ENCODE measurements at places on chromosomes 2 and 18.

DNA sequence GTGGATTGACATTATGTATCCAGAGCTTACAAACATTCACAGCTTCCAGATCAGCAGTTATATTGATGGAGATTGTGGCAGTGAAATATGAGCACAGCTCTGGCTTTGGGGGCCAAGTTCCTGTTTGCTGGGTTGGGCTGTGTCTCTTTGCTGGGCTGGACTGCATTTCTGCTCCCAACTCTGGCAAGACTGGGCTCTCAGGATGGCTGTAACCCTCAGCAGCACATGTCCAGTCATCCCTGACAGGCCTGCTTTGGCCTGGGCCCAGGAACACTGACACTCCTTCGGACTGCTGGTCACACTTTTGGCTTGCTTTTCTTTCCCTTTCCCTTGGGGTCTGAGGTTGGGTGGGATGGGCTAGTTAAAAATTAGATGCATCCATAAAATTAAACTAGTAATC is 17.9 kb upstream of the VPS4B start:
- peak; percentile 54 for DNase-seq

DNA sequence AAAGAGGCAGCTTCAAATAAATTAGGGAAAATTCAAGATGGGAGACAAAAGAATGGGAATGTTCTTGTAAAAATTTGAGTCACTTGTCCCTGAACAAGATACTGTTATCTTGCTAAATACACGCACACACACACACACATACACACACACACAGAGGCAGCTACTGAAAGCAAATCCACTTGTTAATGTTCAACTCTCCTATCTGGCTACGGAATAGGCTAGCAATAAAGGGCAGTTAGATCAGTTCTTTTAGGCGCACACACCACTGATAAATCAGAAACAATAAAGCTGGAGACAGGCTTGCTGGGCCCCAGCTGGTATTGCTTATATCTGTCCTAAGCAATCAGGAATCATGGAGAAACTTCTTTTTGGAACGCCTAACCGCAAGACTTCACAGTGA is 461.6 kb downstream of the BCL11A start:
- DNase-seq = no peak

DNA sequence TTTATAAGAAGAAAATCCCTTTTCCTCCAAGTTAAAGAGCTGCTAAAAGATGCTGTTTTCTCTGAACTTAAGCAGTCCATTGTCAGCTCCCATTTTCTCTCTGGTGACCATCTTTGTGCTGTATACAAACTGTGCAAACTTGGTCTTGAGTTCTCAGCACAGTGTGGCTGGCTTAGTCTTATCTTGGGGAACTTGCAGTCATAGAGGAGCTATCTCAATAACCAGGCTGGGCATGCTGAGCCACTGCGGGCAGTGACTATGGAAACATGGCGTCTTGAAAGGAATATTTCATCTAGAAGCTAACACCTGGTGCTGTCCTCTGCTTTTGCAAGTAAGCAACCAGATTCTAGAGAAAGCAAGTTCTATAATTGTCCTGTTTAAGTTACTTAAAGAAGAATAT is 1334.4 kb upstream of the CELF4 start:
- no peak for DNase-seq

GRCh38 chr2:176562359-176563078 is 293.3 kb downstream of the MTX2 start:
- no peak for DNase-seq

DNA sequence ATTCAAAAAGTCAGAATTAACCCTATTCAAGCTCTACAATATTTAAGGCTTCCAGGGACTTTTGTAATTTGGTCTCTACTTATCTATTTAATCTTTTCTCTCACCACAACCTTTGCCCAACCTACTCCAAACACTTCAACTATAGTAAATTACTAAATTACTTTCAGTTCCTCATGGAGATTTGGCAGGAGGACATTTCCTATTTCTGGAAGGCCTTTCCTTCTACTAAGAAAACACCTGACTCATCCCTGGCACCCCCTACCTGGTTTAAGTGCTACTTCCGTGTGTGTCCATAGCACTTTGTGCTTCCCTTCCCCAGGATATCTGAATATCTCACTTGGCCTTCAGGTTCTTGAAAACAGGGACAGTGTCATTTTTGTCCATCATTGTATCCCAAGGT is 96.3 kb downstream of the UPP2 start:
- no peak for DNase-seq

DNA sequence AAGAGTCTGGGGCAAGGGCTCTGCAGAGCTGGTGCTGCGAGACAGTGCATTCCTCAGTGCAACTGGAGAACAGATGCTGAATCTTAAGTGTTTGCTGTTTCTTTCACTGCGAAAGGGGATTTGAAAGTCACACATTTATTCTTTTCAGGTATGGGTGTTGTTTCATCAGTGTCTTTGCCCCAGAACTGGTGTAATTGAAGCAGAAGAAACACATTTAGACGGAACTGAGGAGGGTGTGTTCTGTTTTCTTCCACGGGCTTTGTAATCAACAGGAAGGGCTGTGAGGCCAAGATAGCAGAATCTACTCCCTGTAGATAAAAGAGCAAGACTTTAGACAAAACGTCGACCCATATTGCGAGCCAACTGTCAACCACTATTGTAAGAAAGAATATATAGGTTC is 151.9 kb downstream of the EPHA4 start:
- DNase-seq = no peak

DNA sequence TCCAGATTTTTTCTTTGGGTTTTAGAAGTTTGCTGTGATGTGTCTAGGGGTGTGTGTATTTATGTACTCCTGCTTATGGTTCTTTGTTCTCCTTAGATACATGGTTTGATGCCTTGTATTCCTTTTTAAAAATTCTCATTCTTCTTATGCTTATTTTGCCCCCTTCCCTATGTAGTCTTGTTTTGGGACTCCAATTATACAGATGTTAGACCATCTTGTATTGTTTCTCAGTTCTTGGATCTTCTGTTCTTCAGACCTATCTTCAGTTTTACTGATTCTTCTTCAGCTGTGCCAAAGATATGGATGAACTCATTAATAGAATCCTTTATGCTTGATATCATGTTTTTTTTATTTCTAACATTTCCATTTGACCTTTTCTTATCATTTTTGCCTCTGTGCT is 14.2 kb upstream of the MSL3B start:
- no peak for DNase-seq

DNA sequence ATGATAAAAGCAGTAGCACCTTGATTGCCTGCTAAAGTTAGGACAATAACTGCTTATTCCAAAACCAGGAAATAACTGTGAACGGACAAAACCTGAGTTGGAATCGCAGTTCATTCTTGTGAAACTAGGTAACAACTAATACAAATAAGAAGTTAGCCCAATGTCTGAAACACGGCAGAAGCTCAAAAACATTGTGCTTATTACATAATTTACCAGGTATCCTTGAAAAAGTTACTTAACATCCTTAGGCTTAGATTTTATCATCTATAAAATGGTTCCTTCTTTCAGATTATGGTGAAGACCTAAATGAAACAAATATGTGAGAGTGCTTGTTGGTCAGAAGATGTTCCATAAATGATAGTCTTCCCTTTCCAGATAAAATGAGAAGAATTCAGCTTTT is 32.4 kb downstream of the RTN4 start:
- no peak for DNase-seq

DNA sequence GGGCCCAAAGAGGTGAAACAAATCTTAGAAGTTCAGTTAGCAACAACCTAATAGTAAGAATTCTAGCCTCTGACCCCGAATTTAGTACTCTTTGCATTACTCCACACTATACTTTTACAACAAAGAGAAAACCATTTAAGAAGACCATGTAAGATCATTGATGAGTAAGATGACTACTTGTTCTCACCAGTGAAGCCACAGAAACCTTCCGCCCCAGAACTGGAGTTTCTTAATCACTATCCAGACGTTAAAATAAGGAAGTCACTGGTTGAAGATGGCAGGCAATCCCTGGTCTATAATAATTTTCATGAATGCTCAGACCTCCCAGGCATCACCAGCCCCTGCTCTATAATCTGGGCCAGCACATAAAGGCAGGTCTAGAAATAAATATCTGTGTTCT is 95.0 kb downstream of the TMEM163 start:
- DNase-seq = no peak

- no peak for DNase-seq
Measured at GRCh38 chr18:77161383-77161782, 28.8 kb upstream of the MBP start.

GRCh38 chr2:30990671-30991070 is 147.6 kb downstream of the GALNT14 start:
- no peak for DNase-seq

- DNase-seq = peak; percentile 41
Measured at GRCh38 chr2:133421516-133422324, 146.5 kb downstream of the NCKAP5 start.

- DNase-seq = no peak
Measured at GRCh38 chr2:101770726-101771125, 73.2 kb downstream of the MAP4K4 start.

DNA sequence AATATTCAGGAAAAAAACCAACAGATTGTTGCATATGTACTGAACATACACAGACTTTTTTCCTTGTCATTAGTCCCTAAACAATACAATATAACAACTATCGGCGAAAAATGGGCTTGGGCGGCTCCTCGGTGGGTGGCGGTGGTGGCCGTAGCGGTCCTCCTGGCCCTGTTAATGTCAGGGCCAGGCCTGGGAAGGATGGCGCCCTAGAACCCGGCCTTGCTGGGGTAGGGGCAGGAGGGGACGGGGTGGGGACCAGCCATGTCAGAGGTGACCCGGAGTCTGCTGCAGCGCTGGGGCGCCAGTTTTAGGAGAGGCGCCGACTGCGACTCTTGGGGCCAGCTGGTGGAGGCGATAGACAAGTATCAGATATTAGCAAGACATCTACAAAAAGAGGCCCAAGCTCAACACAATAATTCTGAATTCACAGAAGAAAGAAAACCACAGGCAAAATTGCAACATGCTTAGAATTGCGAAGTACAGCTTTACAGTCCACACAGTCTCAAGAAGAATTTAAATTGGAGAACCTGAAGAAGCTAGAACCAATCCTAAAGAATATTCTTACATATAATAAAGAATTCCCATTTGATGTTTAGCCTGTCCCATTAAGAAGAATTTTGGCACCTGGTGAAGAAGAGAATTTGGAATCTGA is 36.5 kb downstream of the ROCK2 start:
- no peak for DNase-seq

- DNase-seq = no peak
Measured at GRCh38 chr2:11502740-11503292, 31.0 kb upstream of the GREB1 start.

DNA sequence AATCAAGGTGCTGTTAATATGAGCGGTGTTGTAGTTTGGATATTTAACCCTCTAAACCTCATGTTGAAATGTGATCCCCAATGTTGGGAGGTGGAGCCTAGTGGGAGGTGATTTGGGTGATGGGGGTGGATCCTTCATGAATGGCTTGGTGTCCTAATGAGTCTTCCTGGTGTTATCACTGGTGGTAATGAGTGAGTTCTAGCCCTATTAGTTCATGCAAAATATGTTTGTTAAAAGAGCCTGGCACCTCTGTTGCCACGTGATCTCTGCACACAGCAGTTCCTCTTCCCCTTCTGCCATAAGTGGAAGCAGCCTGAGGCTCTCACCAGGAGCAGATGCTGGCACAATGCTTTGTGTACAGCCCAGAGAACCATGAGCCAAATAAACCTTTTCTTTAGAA is 158.4 kb downstream of the FMNL2 start:
- DNase-seq = no peak

- no peak for DNase-seq
Measured at GRCh38 chr18:6254456-6254855, 160.3 kb downstream of the L3MBTL4 start.

GRCh38 chr2:73235315-73236028 is 1.4 kb downstream of the CCT7 start:
- DNase-seq = no peak

GRCh38 chr2:230840301-230840700 is 24.4 kb upstream of the ITM2C start:
- DNase-seq = no peak

GRCh38 chr18:2589345-2590068 is 18.1 kb downstream of the NDC80 start:
- DNase-seq = no peak

DNA sequence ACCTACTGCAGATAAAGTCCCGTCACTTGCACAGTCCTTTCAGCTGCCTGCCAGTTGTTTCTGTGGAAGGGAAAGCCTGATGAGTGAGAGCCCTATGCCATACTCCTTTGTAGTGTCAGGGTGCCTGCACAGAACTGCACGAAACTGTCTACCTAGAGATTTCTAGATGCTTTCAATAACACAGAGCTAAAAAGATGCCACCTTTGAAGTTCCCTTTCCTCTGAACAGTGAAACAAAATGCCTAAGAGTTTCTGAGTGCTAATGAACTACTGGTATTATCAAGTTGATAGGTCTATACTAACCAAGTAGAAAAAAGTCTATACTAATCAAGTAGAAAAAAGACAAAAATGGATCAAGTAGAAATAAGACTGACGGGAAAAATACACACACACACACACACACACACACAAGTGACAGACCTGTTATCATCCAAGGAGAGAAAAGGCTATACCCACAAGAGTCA is 79.0 kb downstream of the TLK1 start:
- no peak for DNase-seq

DNA sequence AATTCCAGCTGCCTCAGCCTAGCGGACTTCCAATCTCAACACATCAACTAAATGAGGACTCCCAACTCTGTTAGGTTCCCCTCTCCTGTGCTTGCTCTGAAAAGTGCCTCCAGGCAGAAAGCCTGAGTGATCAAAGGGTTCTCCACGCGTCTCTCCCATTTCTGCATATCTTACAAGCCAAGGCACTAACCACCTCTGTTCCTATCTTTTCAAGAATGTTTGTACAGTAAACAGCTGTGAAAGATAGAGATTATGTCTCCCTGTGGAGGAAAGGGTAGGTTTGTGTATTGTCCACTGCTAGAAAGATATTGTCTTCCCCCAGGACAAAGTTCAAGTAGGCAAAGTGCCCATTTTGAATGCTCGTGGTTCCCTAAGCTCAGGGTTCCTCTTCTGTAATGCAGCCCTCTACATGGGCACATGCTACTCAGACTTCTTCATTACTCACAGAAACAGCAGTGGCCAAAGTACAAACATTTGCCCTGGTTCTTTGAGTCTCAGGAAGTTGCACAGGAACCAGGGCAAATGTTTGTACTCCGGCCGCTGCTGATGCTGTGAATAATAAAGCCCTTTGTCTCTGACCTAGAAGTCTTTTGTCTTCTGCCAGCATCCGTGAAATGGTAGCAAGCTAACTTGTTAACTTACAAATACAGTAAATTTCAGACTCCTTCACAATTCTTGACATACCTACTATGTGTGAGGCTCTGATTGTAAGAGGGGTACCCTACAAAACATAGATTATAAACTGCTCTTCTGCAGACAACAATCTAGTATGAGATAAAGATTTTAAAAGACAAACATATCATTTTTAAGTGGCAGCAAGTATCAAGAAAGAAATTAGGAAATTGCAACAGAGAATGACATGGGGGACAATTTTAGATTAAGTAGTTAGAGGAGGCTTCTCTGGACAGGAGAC is 44.5 kb downstream of the PKDCC start:
- DNase-seq = no peak

DNA sequence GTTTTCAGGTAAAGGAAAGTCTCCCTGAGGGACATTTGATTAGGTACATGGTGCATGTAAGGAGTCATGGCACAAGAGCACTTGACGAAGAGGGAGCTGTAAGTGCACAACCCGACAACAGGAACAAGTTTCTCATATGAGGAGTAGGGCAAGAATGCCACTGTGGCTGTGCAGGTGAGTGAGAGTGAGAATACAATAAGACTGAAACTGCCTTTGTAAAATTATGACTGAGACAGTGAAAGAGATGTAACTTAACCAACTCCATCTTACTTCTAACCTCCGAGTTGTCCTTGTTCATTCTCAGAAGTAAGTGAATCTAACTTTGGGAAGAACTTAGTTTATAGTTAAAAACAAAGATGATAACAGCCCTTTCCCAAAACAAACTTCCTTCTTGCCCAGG is 1025.8 kb upstream of the CNTNAP5 start:
- no peak for DNase-seq

- no peak for DNase-seq
Measured at GRCh38 chr2:195500879-195501278, 156.1 kb upstream of the SLC39A10 start.

Measured in left ventricle myocardium superior (tissue), 1 donor.